Activated T-helper 1 cell treated with Interleukin-2 at 50 U/mL for 16 hours (primary cell): ENCODE measurements at places on chromosomes 11 and 22.

GRCh38 chr11:120929664-120930154 lies 94.2 kb upstream of the TBCEL start:
- peak; percentile 7 for DNase-seq

DNA sequence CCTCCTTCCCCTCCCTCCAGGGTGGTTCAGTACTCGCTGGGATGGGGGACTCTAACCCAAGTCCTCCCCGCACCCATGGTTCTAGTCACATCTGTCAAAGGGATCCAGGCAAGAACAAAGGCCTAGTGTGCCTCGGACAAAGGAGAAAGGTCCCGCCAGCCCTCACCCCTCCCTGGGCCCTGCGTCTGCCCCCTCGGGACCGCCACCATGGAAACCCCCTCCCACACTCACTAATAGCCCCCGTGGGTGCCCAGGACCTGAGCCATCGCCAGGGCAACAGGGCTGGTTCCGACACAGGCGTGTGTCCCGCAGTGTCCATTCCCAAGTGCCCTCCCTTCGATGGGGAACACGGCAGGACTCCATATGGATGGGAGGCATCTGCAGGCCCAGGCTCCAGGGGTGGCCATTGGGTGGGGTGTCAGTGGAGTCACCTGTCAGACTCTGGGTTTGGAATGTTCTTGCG lies 5.1 kb upstream of the CARNS1 start:
- DNase-seq, result no peak

DNA sequence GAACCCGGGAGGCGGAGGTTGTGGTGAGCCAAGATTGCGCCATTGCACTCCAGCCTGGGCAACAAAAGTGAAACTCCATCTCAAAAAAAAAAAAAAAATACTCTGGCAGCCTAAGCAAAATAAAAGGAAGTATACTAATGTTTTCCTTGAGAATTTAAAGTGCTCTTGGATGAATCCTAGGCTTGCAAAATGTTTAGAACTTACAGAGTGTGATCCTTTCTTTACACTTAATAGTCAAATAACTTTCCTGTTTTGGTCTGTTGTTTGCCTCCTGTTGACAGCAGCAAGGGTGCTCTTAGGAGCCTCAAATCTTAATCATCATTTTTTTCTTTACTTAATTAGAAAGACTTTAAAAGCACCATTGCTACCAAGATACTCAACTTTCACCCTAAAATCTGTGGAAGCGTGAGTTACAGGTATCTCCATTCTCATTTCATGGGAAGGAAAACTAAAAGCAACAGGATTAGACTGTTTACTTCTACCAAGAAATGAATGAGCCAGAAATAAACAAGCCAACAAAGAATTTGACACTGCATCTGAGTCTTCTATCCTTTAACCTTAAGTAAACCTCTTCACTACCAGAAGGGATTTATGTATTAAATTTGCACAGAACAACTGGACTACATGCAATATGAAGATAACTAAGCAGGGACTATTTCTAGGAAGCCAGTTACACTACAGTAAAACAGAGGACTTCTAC lies 38.7 kb upstream of the CRTAM start:
- DNase-seq, result no peak

DNA sequence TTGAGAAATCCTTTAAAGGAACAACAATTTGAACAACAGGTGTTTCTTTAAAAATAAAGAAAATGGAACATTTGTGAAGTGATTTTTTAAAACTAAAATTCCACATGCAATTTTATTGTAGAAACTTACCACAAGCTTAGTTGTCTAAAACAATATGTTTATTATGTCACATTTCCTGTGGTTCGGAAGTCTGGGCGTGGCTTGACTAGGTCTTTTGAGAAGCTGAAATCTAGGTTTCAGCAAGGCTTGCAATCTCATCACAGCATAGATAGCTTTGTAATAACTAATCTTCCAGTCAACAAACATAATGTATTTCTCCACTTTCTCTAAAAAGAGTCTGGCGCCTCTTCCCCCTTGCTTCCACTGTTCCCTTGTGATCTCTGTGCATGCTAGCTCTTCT lies 27.0 kb downstream of the MS4A6A start:
- DNase-seq, result no peak

DNA sequence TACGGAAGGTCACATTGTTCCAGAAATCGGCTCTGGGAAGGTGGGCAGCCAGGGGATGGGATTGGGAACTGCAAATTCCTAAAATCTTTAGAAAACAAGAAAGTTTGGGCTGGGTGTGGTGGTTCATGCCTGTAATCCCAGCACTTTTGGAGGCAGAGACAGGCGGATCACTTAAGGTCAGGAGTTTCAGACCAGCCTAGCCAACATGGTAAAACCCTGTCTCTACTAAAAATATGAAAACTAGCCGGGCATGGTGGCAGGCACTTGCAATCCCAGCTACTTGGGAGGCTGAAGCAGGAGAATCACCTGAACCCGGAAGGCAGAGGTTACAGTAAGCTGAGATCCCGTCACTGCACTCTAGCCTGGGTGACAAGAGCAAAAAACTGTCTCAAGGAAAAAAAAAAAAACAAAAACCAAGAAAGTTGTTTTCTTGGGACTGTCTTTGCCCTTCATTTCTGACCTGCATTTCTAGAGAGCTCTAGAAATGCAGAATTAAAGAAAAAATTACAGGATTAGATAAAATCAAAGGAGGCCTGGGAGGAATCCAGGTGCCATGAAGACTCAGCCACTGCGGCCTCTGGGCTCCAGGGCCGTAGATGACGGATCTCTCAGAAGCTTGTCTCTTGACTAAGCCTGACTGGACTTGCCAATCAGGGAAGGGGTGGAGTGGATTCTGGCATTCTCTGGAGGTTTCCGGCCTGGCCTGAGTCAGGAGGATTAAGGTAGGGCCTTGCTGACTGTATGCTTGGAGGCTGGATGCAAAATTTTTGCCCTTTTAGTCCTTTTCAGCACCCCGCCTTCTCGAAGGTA lies 5.3 kb upstream of the MALAT1 start:
- no peak for DNase-seq

DNA sequence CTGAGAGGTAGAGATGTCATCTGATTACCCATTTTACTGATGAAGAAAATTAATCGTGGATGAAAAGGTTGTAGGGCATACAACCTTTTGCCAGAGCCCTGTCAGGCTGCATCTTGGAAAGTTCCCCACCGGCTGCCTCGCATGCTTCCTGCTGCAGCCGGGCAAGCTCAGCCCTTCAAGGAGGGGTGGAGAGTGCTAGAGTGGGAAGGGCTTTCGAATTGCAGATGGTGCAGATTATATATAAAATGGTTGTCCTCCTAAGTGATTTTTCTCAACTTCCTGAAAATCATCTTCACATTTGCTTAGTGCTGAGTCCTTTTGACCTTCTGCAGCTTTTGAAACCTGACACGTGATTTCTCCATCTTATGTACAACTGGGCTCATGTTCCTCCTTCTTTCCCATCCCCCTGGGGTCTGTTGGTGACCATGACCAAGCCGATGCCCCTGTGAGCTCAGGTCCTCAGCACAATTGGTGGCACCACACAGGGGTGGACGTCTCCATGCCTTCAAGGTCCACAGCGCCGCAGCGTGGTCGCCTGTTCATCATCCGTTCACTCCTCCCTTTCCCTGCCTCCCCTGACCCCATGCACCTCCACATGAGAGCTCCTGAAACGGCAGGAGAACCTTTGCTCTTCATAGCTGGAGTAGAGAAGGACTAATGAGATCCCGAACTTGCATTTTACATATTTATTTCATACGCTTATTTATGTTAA lies 47.6 kb upstream of the MYO18B start:
- DNase-seq, result no peak

DNA sequence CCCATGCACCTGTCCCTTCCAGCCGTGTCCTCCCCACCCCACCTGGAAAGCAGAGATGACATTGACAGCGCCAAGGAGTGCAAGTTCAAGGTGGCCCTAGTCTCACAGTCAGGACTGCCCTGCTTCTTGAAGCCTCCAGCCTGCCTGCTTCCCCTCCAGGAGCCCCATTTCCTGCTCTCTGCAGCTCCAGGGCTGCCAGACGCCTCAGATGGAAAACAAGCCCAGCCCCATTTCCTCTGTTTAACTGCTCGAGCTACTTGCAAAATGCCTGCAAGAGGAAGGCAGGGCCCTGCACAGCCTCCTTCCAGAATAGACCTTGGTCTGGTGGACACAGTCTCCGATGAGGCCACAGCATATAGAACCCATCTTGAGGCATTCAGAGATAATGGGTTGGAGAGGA lies 5.0 kb upstream of the DGKZ start:
- DNase-seq, result peak; percentile 23

- no peak for DNase-seq
Measured at GRCh38 chr11:134684576-134684975, 272.5 kb upstream of the B3GAT1 start.

GRCh38 chr22:40325315-40325714 lies 21.0 kb upstream of the ADSL start:
- DNase-seq, result peak; percentile 41

DNA sequence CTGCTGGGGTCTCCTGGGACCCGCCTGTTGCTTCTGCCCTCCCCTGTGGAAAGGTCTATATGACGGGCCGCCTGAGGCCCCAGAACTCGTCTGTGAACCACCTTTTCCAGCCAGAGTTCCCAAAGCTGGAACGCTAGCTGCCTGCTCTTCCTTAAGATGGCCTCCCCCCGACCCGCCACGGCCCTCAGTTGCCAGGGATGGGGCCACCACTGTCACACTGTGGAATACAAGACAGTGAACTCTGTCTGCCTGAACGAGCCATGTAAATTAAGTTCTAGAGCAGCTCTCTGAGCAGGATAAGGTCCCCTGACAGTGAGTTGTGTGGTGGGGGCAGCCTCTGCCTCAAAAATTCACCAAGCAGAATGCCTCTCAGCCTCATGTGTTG lies 10.3 kb downstream of the CHADL start:
- DNase-seq, result no peak

DNA sequence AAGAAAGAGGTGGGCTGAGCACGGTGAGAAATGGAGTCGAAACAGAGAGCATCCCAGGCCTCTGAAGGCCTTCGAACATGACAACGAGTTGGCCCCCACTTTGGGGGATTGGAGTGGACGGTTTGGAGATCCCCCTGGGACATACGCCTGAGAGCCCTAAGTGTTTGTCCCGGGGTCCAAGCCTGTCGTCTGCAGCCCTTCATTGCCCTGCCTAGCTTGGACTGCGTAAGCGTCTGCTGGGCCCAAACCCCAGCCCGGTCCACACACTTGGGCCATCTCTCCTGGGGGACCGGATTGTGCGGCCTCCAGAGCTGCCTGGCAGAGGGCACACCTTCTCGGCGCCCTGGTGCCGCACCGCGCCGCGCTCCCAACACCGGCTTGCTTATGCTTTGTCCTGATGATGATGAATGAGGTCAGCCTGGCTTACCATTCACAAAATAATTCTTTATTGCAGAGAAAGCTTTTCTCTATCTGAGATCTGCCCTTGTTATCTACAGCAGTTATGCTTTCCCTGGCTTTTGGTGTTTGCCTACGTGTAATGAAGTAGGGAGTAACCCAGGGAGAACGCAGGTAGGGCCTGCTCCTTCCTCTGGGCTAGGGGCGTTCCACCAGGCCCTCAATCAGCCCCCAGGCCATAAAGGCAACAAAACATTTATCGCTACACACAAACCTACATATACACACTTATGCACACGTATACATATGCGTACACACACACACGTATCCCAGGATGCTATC lies 85.9 kb upstream of the PPARA start:
- DNase-seq, result no peak

DNA sequence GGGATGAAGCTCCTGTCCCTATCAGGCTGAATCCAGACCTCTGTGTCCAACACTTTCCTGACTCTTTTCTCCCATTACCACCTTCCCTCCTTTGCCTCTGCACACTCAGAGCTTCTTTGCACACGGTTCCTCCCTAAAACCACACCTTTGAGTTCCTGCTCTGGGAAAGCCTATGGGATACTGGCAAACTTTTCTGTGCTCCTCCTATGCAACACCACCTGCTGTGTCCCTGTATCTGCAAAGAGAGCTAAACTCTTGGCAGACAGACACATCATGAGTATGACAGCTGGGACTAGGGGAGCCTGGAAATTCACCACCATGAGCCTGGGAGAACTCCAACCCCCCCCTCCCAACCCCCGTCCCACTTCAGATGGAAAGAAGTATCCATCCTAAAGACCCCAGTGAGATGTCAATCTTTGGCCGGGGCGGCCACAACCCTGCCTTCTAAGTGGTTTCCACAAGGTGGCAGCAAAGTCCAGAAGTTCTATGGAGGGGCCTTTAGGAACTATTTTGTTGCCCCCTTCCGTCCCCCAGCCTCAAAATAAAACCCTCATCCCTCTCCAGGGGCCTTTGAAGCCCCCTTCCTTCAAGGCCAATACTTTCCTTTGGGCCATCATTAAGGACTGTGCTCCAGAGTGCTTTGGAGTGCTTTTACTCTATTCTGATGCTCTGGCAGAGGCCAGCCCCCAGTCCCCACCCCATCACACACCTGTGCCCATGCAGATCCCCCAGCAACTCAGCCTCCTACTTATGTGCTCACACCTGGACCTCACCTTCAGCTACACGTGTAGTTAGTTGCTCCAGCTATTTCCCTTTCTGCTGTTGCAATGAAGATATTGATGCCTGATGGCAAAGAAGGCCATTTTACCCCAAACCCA lies 19.4 kb downstream of the HTR3A start:
- no peak for DNase-seq

GRCh38 chr11:4025967-4026324 lies 68.7 kb upstream of the RRM1 start:
- DNase-seq, result no peak
